A549 (cell line): ENCODE measurements at places on chromosomes 12 and 14.

DNA sequence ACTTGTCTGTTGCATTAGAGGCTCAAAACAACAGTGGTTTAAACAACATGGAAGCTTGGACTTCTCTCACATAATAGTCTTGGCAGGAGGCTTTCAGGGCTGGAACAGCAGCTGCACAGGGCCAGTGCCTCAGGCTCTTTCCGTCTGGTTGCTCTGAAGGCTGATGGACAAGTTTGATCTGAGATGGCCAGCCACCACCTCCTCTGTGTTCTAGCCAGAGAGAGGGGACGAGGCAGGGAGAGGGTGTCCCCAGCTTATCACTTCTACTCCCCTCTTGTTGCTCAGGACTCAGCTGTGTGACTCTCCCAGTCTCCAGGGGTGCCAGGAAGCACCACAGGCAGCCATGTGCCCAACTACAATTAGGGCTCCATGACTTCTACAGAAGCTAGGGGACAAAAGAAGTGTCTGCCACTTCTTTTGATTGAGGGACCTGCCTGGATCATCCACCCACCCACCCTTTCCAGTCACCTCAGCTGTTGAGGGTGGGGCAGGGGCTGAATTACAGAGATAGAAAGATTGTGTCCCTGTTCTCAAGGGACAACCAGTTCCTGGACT, 46.6 kb downstream of the SMIM41 start:
- DNase-seq: no peak

GRCh38 chr14:74630881-74631690, 19.0 kb upstream of the LTBP2 start:
- no peak for DNase-seq

- DNase-seq: no peak
Measured at GRCh38 chr12:3117144-3117581, 40.0 kb downstream of the TSPAN9 start.

- DNase-seq: no peak
Measured at GRCh38 chr12:39406262-39406661, 36.7 kb downstream of the KIF21A start.

DNA sequence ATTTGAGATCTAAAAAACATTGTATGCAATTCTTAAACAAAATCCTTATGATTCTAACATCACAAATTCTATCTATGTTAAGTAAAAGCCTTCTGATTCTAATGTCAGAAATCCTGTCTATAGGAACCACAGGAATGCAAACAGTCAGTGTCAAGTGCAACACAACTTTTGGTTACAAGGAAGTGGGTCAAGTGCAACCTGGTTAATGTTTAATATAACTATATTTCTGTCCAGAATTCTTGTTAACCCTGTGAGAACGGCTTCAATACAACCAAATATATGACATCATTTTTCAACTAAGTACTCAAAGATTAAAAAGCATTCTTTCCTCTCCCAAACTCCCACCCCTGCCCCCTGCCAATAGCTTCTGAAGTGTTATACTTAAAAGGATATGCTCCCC, 107.9 kb upstream of the PLEKHA5 start:
- peak; percentile 55 for DNase-seq

DNA sequence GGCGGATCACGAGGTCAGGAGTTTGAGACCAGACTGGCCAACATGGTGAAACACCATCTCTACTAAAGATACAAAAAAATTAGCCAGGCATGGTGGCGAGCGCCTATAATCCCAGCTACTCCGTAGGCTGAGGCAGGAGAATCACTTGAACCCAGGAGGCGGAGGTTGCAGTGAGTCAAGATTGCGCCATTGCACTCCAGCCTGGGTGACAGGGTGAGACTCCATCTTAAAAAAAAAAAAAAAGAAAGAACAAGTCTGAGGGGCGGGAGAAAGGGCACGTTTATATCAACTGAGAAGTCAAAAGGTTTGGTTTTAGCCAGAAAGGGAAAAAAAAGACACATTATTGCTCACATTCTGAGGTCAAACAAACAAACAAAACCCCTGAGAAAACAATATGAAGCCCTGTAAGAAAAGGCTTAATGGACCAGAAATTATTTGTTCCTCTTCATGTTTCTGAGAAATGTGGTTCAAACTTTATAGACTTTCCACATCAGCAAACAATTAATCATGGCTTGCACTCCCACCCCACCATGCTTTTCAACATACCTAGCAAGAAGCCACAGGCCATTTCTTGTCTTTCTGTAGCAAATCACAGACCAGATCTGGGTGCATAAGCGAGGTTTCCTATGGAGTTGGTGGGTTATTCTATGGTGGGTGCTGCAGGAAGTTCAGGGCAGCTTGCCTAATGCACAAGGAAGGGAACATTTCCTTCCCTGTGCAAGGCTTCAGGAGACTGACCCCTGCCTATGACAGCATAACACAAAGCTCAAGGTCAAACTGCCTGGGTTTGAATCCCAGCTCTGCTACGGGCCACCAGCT, 80.1 kb downstream of the SSPN start:
- DNase-seq: no peak

DNA sequence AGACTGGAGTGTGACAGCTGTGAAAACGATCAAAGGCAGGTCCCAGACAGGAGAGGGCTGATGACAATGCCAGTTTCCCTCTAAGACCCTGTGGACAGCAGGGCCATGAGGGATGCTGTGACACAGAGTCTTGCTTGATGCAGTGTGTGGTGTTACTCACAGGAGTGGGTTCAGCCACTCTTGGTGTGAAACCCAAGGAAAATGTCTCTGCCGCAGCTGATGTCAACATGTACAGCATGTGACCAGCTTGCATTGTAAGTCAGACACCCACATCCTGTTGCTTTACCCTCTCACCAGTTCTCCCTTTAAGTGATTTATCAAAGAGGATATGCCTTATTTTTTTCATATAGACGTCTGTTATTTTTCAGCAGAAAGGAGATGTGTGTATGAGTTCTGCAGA, 268.6 kb downstream of the BTG1 start:
- DNase-seq: no peak

GRCh38 chr12:54030889-54031471, 1.9 kb upstream of the HOXC5 start:
- no peak for DNase-seq

- no peak for DNase-seq
Measured at GRCh38 chr12:128864516-128865186, 11.4 kb downstream of the GLT1D1 start.

GRCh38 chr12:16692099-16692498, 86.1 kb upstream of the LMO3 start:
- DNase-seq: no peak

- no peak for DNase-seq
Measured at GRCh38 chr12:131928080-131928710, 881 bp upstream of the PUS1 start.

DNA sequence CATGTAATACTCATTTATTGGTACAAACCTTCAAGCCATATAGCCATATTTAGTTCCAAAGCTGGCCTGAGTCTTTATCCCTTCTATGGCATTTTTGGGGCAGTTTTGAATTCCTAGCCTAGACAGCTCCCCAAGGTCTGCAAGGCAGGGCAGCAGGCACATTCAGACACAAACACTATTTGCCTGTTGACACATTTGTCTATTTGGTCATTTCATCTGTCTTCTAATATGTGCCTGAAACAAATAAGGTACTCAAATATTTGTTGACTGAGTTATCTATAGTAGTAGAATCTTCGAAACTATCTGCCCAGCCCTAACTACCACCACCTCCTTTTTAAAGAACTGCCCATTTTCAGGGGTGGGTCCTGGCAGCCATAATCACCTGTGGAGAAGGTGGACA, 9.3 kb downstream of the PPM1H start:
- DNase-seq: no peak

DNA sequence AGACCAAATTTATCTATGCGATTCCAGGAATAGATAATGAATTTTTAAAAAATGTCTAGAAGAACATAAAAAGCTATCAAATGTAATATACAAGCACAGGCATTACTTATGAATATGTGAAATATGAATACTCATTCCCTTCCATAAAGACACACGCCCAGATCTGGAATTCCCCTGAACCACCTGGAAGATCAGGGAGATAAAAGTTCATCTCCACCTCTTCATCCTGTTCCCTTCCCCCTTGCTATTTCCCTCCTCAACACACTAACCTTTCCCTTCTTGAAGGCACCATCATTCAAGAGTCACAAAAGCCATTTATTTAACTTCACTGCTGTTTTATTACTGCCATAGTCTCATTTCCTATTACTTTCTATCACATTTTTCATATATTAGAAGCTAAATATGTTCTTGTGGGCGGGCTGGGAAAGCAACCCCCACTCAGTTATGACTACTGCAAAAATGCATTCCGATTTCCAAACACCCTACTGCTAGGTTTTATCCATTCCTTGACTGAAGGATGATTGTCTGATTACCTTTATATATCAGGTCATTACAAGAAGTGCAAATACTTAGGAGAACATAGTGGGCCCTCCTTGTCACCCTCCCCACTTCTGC, 16.1 kb downstream of the FGD6 start:
- DNase-seq: peak; percentile 57

- no peak for DNase-seq
Measured at GRCh38 chr12:12025799-12026386, 44.8 kb upstream of the BCL2L14 start.

GRCh38 chr14:29220072-29220471, 453.5 kb downstream of the FOXG1 start:
- DNase-seq: no peak

DNA sequence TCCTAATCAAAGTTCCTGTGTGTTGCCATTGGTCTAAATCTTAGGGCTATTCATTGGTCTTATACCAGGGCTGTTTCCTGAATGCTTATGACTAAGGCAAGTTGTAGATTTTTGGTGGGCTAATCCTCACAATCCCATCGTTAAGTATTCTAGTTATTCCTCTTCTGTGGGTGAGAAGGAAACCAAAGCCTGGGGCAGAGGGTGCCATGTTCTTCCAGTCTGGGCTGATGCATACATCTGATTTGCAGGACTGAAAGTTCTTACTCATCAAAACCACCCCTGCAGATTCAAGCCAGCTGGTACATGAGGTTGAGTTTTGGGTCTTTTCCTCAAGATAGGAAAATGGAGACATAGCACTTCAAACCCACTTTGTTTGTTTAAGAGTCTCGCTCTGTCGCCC, 25.7 kb downstream of the PPP1CC start:
- no peak for DNase-seq

DNA sequence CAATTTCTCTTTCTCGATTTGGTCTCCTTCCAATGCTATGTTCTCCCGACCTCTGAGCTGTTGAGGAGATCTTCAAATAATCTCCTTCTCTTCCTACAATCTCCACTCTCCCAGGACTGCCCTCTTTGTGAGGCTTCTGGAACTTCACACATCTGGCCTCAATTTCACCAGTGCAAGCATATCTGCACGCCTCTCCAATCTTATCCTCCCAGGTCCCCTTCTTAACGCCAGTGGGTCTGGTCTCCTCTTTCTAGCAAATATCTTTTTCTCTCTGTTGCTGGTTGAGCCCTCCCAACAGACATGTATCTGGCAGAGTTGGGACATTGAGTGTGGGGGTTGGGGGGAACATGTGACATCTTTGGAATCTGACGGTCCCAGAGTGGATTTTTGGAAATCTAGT, 17.9 kb downstream of the RTL1 start:
- DNase-seq: no peak

- DNase-seq: no peak
Measured at GRCh38 chr12:132474237-132474741, 15.7 kb upstream of the FBRSL1 start.

GRCh38 chr14:68692216-68692615, 100.7 kb downstream of the ZFP36L1 start:
- no peak for DNase-seq

DNA sequence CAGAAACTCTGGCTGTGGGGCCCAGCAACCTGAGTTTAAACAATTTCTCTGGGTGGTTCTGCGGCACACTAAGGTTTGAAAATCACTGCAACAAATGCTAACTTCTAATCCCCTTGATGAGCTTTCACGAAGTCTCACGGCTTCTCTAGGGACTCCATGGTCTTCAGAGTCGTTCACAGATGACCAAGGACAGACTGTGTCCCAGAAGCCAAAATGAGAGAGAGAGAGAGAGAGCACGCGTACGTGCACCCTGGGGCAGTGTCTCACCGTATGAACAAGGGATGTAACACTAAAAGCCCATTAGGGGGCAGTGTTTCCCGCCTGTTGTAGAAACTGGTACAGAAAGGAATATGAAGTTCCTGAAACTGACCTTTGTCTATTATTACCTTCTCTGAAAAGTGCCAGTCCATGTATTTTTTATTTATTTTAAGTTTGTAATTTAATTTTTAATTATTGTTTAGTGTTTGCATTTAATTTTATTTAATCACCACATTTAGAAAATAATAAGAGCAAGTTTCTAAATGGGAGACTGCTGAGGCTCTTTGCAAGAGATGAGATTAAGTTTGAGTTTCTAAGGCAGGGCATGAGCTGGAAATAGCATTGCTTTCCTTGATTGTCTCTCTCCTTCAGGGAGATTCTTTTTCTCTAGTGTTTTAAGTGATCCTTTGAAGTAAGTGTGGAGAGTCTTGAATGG, 3.4 kb downstream of the APOLD1 start:
- peak; percentile 89 for DNase-seq

DNA sequence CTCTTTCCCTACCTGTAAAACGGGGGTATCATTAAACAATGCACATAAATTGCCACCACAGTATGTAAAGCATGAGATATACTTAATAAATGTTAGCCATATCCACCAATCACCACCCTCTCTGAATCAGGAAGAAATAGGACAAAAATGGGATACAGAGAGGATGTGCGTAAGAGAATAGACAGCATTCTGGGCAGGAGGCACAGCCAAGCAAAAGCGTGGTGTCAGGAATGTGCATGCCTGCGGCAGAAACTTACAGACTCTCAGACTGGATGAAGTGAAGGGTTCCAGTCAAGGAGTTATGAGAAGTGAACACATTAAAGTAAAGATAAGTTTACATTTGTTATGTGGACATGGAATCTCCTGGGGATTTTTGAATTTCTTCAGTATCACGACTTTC, 121.7 kb upstream of the MDM1 start:
- DNase-seq: no peak
